Stimulated activated CD8-positive, alpha-beta memory T cell treated with anti-CD3 and anti-CD28 coated beads, Interleukin-15, amount 100 ng/mL, for 24 hours (primary cell): ENCODE measurements at places on chromosomes 11 and 22.

- DNase-seq: no peak
Measured at GRCh38 chr22:40560551-40560950, 76.0 kb downstream of the MRTFA start.

GRCh38 chr22:28956506-28956905 lies 73.1 kb downstream of the ZNRF3 start:
- DNase-seq: no peak

GRCh38 chr11:91396236-91397133 lies 828.1 kb upstream of the FAT3 start:
- DNase-seq: no peak

GRCh38 chr11:118207079-118207478 lies 17.7 kb downstream of the JAML start:
- DNase-seq: no peak

- DNase-seq: no peak
Measured at GRCh38 chr11:104602643-104603042, 295.6 kb downstream of the CASP12 start.

DNA sequence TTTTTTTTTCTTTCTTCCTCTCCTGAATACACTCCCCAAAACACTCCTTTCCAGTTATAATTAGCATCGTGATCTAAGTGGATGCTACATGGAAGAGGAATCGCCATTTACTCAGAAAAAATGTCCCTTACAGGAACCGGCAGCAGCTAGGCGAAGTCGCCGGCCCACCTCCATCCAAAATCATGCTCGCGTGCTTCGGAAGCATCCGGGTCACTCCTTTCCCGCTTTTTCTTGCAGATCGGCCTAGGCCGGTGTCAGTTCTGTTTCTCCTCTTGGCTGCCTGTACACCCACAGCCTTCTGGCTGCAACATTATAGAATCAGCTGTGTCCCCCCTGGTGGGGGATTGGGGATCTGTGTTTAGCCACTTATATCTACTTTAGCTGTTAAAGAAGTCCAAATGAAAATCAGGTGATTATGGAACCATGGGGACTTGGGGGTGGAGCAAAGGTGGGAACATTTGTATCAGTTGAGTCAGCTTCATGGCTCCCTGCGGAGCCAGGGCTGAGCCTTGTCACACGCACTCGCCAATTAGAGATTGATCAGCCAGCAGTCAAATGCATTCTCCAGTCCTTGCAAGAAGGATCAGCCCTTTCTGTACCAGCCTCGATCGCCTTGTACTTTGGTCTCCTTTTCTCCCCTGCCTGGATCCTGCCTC lies 36.3 kb downstream of the ASRGL1 start:
- DNase-seq: no peak

GRCh38 chr11:35179466-35180135 lies 40.6 kb downstream of the CD44 start:
- DNase-seq: no peak

GRCh38 chr22:45083659-45084305 lies 74.0 kb upstream of the PHF21B start:
- no peak for DNase-seq

- DNase-seq: no peak
Measured at GRCh38 chr11:44825058-44825785, 98.5 kb downstream of the TSPAN18 start.

GRCh38 chr11:34514597-34514996 lies 1.0 kb upstream of the ELF5 start:
- no peak for DNase-seq

GRCh38 chr11:20639688-20640087 lies 29.7 kb upstream of the NELL1 start:
- no peak for DNase-seq

GRCh38 chr11:10205928-10206327 lies 88.1 kb downstream of the SBF2 start:
- no peak for DNase-seq

DNA sequence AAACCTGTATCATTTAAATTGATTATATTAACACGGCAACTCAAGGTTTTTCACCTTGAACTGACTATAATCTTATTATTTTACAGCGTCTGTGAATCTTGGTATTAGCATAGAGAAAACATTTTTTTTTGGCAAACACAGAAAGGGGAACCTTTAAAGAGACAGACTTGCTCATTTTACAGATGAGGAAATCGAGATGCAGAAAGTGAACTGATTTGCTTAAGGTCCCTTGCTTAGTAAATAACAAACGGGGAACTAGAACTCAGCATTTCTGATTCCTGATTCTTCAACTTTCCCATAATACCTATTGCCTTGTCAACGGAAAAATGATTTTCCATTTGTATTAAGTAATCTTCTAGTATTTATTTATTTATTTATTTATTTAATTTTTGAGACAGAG lies 33.2 kb upstream of the CECR2 start:
- DNase-seq: no peak

- DNase-seq: no peak
Measured at GRCh38 chr22:40193429-40194421, 16.0 kb downstream of the TNRC6B start.

- no peak for DNase-seq
Measured at GRCh38 chr11:95586155-95586554, 203.4 kb downstream of the FAM76B start.

- no peak for DNase-seq
Measured at GRCh38 chr11:3901249-3902025, 46.0 kb downstream of the STIM1 start.

- no peak for DNase-seq
Measured at GRCh38 chr11:8863838-8864237, 47.2 kb upstream of the AKIP1 start.

- DNase-seq: no peak
Measured at GRCh38 chr22:17867160-17867785, 93.0 kb upstream of the BID start.

- no peak for DNase-seq
Measured at GRCh38 chr11:66728693-66729385, at the start of gene SPTBN2. TSS of gene SPTBN2 (minus strand) at chr11:66729216. CDS start at chr11:66721240, 7,976 bp downstream.

DNA sequence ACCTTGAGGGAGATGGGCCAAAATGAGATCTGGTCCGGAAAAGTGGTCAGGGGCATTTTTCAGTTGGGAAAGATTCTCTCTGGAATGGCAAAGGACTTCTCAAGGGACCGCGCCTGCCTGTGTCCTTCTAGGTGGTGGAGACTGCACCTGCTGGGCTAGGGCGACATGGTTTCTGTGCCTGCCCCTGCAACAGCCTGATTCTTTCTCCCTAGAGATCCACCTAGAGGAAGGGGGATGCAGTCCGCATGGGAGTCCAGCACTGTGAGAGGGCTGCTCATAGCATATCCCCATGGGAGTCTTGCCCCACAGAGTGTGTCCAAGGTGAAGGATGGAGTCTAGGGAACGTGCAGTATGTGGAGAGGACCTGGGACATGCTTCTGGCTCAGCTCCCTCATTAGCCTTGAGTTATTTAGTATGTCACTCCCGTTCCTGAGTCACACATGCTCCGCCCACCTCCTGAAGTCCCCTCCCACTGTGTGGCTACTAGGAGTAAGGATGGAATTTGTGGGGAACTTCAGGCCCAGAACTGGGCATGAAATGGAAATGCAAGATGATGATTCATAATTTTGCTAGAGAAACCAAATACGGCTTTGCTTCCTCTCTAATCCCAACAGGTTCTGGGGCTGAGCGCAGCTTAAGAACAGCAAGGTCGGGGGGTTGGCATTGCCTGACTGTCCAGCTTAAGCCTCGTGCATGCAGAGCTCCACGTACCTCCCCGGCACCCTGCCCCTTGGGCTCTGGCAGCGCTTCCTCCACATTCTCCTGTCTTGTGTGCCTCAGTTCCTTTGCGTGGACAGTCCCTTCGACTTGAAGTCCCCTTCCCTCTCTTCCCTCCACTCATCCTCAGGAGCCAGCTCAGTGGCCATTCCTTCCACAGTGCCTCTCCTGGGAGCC lies 35.0 kb downstream of the GRIK4 start:
- DNase-seq: no peak

DNA sequence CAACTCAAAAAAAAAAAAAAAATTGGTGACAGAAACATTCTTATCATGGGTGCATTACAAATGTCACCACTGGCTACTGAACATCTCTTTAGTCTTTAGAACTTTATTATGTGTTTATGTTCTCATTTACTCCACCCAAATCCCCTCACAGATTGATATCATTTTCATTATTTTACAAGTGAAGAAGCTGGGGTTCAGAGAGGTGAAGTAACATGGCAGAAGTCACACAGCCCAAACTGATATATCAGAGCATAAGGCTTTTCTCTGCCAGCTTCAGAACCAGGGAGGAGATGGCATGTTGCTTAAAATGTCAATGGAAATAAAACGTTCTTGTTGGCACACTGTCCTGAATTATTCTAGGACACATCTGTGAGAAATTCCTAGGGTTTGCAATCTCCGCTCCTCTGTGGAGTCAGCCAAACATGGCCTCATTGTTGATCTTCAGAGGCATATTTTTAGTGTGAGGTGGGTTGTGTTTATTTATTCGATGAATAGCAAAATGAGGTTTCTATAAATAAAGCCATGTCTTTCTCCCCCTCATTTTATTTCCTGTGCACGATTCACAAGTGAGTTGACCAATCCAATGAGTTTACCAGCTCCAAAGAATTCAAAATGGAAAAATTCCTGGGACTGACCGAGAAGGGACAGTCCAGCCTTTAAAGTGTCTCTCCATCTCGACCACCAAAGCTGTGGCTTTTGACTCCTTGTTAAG lies 72.9 kb upstream of the ANO1 start:
- DNase-seq: no peak

- DNase-seq: no peak
Measured at GRCh38 chr11:118881228-118881627, 2.5 kb upstream of the CXCR5 start.

- DNase-seq: no peak
Measured at GRCh38 chr22:25360891-25361645, 141.6 kb downstream of the CRYBB2 start.

DNA sequence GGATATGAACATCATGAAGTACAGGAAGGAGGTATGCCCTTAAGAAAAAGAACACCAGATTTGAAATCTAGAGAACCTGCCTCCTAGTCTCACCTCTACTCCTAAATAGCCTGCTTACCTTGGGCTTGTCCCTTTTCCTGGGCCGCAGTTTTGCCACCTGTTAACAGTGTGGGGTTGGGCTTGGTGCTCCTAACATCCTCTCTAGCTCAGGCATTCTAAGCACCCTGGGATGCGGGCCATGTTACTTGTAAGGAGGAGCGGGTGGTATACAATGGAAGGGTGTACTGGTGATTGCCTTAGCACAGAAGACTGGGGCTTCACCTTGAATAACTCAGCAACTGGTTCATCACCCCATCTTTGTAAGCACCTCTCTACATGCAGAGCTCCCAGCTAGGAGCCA lies 48.7 kb downstream of the TIMP3 start:
- no peak for DNase-seq
